Smooth muscle cell of the umbilical artery (primary cell): ENCODE measurements at places on chromosomes 3 and 15. TPM values are rescaled to one million over a fixed set of nuclear protein-coding genes. Genes with fewer than 3 reads are reported as not detected.

The ACSBG1 gene
- 0.05 TPM in 1 of 2 replicates, not detected in the other for total RNA-seq

The GPR156 gene
- total RNA-seq = 0.59 and 0.92 TPM in 2 replicates

The RPL14 gene
- 232 and 348 TPM in 2 replicates for total RNA-seq

The CELSR3 gene
- total RNA-seq = 0.89 and 3.1 TPM in 2 replicates

The RLBP1 gene
- not detected in 2 replicates for total RNA-seq

The LRRIQ4 gene
- total RNA-seq = not detected in 2 replicates

The SOX2 gene
- total RNA-seq = not detected in 2 replicates

The PP2D1 gene
- total RNA-seq = not detected in 2 replicates

The SNX4 gene
- 26.1 and 28.1 TPM in 2 replicates for total RNA-seq

The KLHL6 gene
- under 0.01 TPM in 2 replicates for total RNA-seq
